ENCODE measurements at places on chromosomes 7 and 10.

DNA sequence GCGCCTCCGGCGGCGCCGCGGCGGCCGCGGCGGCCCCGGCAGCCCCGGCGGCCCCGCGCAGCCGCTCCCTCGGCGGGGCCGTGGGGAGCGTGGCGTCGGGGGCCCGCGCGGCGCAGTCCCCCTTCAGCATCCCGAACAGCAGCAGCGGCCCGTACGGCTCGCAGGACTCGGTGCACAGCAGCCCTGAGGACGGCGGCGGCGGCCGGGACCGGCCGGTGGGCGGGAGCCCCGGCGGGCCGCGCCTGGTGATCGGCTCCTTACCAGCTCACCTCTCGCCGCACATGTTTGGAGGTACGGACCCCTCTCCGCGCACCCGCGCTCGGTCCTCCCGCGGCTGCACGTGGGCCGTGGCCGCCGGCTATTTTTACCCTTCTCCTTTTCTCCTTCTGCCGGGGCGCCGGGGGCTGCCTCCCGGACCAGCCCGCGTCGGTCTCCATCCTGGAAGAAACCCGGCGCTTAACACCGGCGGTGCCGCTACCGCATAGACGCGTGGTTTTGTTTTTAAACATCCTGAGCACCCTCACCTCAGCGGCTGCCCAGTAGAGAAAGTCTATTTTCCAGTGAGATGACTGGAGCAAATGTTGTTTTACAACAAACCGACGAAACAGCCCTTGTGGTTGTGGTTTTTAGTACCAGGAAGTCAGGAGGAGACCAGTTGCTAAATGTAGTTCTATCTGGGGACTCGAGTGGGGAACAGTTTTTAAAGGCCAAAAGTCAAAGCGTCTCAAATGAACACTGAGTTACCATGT lies 1.3 kb downstream of the ZNRF2 start:
- peak; percentile 34 for DNase-seq

- DNase-seq, result no peak
These were observed 299.3 kb downstream of the GRM8 start for GRCh38 chr7:126953461-126953860.

GRCh38 chr10:126153711-126154628 lies 234.3 kb downstream of the ADAM12 start:
- no peak for DNase-seq

DNA sequence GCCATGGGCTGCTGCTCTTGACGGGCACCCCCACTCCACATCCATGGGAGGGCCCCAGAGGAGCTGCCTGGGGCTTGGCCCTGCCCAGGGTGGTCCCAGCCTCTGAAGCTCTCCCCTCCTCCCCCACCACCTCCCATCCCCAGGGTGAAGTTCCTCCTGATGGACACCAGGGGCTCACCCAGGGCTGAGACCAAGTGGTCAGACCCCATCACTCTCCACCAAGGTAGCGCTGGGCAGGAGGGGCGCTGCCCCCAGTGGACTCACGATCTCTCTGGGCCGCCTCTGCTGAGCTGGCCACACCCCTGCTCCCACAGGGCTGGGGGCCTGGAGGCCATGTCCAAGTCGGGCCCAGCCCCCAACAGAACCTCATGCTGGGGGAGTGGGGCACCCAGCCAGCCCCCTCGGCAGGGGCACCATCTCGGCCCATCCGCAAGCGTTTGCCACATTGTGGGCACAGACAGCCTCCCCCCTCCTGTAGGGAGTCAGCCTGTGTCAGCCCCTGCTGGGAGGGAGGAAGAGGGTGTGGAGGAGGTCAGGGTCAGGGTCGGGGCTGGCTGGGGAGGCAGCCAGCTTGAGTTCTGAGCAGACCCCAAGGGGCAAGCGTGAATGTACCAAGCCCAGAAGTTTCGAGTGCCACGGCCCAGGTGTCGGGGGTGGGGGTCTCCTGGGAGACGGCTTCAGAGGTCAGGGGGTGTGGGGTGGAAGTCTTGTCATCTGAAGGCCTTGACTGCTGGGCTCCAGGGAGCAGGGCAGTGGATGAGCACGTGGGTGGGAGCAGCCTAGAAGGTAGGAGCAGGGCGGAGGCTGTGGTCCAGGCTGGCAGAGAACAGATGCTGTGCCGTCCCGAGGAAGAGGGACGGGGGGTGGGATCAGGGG lies 2.8 kb downstream of the UPK3B start:
- no peak for DNase-seq

- DNase-seq, result peak; percentile 7
These were observed 171.2 kb downstream of the ARHGAP21 start for GRCh38 chr10:24552346-24553016.

GRCh38 chr10:24701447-24701846 lies 22.2 kb downstream of the ARHGAP21 start:
- no peak for DNase-seq

DNA sequence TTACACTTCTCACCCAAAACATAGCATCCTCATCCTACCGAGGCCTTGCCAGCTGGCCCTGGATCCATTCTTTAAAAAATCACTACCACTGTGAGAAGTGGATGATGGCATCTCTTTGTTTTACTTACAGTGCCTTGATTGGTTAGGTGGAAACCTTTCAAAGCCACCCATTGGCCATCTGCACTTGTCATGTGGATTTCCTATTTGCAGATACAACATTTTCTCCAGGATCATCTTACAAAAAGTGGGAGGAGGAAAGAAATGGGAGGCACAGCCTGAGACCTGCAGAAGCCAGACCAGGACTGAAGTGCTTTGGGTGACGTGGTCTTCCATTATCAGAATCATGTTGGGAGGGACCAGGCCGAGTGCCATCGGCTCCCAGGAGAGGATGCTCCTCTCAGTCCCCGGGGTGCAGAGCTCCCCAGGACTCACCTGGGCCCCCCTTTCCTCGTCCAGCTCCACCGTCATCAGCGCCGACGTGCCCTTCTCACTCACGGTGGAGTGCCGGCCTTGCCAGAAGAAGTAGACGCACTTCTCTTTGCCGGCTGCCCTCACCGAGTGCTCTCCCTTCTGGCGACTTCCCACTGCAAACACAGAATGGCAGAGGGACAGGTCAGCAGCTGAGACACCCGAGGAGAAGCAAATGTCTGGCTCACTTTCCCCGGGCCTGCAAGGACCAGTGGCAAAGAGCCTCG lies 161.2 kb downstream of the SVIL start:
- DNase-seq, result no peak

GRCh38 chr10:88920198-88920597 lies 32.4 kb downstream of the ACTA2 start:
- DNase-seq, result no peak

DNA sequence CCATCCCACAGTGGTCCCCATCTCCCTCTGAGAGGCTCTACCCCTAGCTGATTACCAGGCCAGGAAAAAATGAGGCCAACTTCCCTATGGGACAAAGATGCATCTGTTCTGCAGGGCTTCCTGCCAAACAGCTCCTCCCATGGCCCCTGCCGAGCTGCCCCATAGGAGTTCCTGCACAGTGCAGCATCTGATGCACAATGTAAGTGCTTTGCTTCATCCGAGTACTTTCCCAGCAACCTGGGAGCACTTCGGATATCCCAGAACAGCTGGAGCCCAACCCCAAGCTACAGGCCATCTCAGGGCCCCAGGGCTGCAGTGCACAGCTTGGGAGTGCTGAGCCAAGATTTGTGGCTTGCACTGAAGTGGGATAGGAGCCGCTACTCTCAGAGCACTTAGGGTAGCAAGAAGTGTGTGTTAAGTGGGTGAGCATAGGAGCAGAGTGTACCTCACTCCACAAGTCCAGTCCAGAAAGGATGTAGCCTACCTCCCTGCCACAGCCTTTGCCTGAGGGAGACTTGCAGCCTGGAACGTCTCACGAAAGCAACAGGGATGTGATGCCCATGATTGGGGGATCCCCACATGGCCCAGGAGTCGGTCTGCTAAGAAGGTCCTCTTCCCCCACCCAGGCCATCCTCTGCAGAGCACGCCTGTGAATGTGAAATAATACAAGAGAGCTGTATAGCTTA lies 209.6 kb upstream of the VWC2 start:
- DNase-seq, result no peak

Measured in stimulated activated CD8-positive, alpha-beta memory T cell treated with anti-CD3 and anti-CD28 coated beads, Interleukin-4, amount 100 ng/mL, for 24 hours (primary cell).